ENCODE measurements at places on chromosomes 12 and 14. TPM values are rescaled to one million over a fixed set of nuclear protein-coding genes. Genes with fewer than 3 reads are reported as not detected.

CDKL1 gene
- polyA plus RNA-seq, result 1.2 TPM

MMP19 gene
- 3.3 TPM for polyA plus RNA-seq

ALX1 gene
- 0.41 TPM for polyA plus RNA-seq

FITM1 gene
- polyA plus RNA-seq, result 0.80 TPM

FNTB gene
- 20.7 TPM for polyA plus RNA-seq

All from H1 (cell line).